ENCODE measurements at places on chromosomes 13 and 19.
A peak's percentile ranks its signal among the peaks of the same experiment; 100 is the strongest.

DNA sequence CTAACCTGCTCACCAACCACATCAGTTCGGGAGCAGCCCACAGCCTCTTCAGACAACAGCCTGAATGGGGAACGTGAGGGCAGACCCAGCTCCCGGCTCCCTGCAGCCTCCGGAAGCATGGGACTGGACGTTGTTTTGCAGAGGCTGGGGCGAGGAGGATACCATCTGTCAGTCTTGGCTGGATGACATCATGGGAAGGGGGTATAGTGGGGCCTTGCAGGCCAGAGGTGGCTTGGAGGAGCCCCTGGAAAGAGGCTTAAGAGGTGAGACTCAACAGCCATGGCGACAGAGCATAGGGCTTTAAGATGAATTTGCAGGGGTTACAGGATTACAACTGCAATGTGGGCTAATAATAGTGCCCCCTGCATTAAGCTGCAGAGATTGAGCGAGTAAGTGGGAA is 1.5 kb downstream of the FXYD3 start:
- DNase-seq, result no peak

- DNase-seq, result no peak
These were observed 109.0 kb upstream of the SOX1 start for GRCh38 chr13:111957913-111958450.

DNA sequence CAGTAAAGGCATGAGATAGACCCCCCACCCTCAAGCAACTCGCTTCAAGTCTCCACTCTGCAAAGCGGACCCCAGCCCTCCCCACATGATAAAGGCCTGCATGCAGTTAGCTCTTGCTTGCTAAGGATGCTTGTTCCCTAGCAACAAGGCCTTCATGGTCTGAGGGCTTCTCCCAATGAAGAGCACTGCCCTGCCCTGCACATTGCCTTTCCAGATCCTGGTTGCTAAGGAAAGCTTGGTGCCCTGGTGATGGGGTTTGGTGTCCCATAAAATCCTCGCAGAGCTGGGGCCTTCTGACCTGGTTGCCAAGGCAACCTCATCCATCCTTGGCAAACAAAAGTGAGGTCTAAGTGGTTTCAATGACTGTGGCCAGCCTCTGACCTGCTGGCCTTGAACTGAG is 6.0 kb downstream of the DBP start:
- no peak for DNase-seq

DNA sequence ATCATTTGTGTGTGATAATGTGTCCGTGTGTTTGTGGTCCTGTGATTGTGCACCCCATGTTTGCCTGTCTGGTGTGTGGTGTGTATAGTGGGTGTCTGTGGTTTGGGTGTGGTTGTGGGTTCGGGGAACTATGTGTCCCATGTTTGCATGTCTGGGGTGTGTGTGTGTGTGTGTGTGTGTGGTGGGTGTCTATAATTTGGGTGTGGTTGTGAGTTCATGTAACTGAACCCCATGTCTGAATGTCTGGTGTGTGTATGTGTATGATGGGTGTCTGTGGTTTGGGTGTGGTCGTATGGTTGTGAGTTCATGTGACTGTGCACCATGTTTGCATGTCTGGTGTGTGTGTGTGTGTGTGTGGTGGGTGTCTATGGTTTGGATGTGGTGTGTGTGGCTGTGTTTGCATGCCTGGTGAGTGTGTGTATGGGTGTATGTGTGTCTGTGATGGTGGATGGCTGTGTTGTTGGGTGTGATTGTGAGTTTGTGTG is 11.1 kb upstream of the NFIX start:
- DNase-seq, result no peak

GRCh38 chr19:8592231-8593009 is 15.2 kb upstream of the MYO1F start:
- no peak for DNase-seq

DNA sequence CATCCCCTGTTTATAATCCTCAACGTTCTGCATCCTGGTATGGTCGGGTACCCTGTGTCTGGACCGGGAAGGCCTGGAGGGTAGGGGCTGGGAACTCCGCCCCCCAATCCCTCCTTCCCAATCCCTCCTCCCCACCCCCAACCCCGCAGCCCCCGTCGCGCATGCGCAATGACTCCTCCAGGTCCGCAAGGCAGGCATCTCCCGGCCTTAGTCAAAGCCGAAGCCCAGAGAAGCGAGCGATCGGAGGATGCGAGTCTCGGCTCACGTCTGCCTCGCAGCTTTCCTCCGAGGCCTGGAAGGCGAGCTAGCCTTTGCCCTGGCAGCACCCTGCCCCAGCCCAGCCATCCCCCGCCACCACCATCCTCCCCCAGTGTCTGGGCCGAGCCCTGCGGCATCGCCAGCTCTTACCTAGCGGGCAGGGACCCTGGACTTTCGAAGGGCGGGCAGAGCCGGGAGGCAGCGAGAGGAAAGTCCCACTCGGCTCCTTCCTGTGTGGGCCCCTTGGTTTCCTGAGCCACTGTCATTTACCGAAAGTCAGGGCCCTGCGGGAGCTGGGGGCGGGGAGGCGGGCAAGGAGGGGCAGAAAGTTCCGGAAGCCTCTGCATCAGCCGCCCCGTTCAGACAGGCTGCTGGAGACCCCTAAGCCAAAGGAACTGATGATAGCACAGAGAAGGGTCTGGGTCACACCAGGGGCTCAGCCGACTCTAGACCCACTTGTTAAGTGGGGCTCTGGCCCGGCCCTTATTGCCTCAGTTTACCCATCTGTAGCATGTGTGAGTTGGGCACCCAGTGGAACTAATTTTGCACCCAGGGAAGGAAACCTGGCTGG is at the start of gene JAK3:
Gene JAK3, minus strand, starts transcription at position 445 of the 829 bp plus-strand sequence. CDS start 3,565 bp downstream, outside the sequence.
- no peak for DNase-seq

GRCh38 chr13:62933809-62934208 is 1518.2 kb upstream of the PCDH20 start:
- DNase-seq, result no peak

GRCh38 chr13:61880578-61881283 is 465.1 kb upstream of the PCDH20 start:
- DNase-seq, result no peak

GRCh38 chr13:67642657-67643056 is 412.5 kb upstream of the PCDH9 start:
- DNase-seq, result no peak

DNA sequence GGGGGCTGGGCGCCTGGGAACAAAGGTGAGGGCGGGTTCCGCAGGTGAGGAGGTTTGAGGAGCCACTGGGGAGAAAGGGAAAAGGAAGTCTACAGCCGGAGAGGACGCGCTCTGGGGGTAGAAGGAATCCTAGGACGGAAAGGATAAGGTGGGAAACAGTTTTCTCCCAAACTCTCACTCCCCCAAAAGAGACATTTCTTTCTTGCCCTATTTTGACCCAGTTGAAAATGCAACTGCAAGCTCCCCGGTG is 651 bp upstream of the POLR1D start:
- DNase-seq, result no peak

DNA sequence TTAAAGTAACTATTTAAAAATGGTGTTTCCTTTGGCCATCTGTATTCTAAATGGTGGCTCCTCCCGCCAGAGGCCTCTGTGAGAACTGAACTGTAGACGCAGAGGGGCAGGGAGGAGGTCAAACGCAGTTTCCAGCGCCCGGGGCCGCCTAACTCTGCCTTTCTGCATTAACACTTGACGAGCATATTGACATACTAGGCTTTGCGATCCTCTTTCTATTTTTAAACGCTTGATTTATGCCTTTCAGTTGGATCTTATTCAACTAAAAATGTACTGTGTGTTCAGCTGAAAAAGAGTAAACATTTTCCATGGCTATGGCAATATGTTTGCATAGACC is 74.7 kb downstream of the SPACA7 start:
- peak; percentile 94 for DNase-seq

- no peak for DNase-seq
These were observed 38.4 kb downstream of the GNG7 start for GRCh38 chr19:2663920-2664571.

DNA sequence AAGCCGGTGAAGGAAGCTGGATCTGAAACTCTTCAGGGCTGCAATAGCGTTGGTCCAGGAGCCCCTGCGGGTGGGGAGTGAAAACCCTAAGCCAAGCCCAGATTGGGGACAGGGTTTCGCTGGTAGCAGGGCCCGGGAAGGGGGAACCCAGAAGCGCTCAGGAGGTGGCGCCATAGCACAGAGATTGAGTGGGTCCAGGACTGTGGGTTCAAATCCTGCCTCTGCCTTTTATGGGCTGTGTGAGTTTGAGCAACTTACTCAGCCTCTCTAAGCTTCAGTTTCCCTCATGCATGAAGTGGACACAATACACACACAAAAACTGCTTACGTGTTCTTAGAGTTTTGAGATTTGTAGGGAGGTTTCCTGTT is 8.3 kb upstream of the SYCN start:
- no peak for DNase-seq

GRCh38 chr13:50826035-50826434 is 17.5 kb downstream of the DLEU7 start:
- no peak for DNase-seq

- DNase-seq, result no peak
These were observed 21.2 kb upstream of the MCF2L start for GRCh38 chr13:112947796-112948195.

- no peak for DNase-seq
These were observed 1487.0 kb upstream of the SLC10A2 start for GRCh38 chr13:104553186-104553585.

- no peak for DNase-seq
These were observed 8.6 kb downstream of the EFNB2 start for GRCh38 chr13:106526738-106527444.

DNA sequence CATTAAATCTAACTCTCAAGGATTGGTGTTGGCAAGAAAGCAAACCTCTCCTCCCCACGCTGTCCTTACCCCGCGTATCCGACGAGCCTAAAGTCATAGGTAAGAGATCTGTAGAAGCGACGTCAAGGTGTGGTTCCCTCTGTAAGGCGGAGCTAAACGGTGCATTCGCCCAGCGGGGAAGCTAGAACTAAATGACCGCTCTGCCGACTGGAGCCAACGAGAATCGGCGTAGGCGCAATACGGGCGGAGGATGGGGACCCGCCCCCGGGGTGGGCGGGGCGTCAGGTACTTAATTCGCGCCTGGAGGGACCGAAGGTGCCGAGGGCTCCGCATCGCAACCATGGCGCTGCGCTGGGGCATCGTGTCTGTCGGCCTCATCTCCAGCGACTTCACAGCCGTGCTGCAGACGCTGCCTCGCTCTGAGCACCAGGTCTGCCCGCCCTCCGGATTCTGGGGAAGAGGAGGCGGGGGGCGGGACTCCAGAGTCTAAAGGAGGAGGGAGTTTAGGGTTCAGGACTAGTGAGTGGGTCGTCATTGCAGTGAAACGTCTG is at the start of gene DHDH:
Gene DHDH, plus strand, starts transcription at position 318 of the 551 bp plus-strand sequence. Its CDS starts 23 bp downstream, at position 341.
- DNase-seq, result peak; percentile 55

GRCh38 chr19:2341244-2341751 is 12.8 kb downstream of the SPPL2B start:
- no peak for DNase-seq

DNA sequence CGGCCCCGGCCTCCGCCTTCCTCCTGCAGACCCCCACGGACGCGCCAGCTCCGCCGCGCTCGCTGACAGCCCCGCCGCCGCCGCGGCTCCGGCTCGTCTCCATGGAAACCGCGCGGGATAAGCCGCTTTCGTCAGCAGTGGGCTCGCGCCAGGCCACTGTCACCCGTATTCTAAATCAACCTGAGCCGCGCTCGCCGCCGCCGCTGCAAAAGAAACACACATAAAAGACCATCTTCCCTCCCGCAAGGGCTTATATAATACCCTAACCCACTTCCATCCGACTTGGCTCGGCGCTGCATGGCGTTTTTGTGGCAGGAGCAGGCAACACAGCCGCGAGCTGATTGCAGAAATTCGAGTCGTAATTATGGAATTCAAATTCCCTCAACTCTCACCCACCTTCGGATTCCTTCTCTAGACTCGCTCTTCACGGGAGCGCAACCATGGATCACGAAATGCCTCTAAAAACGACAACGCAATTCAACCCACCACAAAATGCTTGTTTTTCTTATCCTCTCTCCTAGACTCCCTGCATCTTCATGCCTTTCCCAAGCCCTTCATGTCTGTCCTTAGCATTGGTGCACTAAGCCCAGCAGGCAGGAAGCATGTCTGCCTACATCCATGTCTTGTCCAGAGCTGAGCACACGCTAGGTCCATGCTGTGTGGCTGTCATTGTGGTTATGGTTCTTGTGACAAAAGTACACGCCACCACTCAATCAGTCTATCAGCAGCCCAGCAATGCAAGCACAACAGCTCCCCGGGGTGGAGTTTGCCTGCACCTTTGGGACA is at the start of gene AMER2:
Gene AMER2, minus strand, starts transcription at position 772 of the 786 bp plus-strand sequence. Its CDS starts 669 bp downstream, at position 103.
- no peak for DNase-seq

DNA sequence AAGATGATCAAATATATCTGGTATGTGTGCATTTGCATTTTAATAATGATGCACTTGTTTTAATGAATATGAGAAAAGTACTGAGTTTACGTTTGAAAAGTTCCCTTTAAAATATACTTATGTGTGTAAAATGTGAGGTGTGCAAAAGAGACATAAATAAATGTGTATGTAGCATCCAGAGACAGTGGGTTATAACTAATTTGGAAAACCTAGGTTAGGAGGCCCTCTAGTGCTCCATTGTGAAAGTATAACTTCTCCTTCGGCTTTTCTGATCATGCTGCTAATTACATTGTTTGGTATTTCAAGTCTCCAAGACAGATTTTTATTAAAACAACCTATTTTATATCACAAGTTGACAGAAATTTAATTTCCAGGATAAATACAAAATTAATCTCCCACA is 30.1 kb downstream of the SCEL start:
- DNase-seq, result peak; percentile 16

GRCh38 chr13:31773538-31773937 is 34.2 kb downstream of the RXFP2 start:
- DNase-seq, result no peak

DNA sequence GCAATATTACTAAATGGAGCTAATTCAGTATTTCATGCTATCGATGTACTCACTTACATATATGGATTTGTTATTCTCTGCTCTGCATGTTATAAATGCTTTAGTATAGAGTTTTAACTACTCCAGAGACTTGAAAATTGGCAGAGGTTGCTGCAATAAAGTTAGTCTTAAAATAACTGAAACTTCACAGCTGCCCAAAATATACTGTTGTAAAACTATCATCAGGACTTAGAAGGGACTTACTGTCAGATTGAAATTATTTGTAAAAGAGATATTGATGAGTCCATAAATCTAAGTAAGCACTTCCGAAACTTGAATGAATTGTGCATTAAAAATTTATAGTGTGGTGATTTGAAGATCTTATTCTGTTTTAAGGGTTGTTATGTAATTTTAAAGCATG is 1178.2 kb upstream of the PCDH20 start:
- no peak for DNase-seq

DNA sequence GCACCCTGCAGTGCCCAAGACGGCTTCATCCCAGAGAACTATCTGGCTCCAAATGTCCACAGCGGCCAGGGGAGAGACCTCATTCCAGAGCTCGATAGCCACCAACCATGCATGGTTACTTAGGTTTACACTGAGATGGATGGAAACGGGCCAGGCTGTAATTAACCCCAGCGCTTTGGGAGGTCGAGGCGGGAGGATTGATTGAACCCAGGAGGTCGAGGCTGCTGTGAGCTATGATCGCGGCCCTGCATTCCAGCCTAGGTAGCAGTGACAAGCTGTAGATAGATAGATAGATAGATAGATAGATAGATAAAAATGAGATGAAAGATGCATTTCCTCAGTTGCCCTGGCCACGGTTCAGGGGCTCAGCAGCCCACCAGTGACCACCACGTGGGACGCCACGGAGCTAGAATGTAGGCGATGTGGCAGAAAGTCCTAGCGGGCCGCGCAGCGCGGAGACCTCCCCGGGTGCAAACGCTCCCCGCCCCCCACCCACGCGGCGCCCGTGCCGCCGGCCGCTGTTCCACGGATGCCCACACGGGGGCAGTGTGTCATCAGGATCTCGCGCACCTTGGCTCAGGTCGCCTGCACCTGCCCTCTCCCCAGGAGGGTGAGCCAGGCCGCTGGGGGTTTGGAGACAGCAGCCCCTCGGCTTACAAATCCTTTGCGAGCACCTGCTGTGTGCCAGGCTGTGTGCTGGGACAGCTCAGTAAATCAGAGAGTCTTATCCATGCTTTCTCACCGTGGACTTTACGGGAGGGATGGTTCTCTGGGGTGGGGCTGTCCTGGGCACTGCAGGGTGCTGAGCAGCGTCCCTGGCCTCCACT is 13.5 kb upstream of the TLE5 start:
- DNase-seq, result peak; percentile 53

Measured in NCI-H1417 treated with DMSO at 0.1 percent for 48 hours (cell line).